Choroid plexus epithelial cell (primary cell): ENCODE measurements at places on chromosomes 2 and 18.

DNA sequence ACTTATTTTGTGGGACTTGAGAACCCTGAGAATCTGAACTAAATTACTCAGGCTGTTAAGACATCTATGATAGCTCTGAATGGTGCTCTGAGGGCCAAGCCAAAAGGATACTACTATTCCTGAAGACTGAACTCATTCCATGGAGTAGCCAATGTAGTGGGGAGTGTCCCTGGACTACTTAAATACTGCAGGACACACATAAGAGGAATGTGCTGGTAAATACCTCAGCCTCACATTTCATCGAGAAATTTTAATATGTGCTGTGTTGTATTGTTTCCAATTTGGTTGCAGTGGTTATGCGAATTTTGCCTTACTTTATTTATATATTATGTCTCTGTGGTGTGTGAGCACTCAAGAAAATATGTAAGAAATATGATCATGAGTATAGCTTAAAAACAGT lies 264.4 kb upstream of the FIGN start:
- DNase-seq, result peak; percentile 31

- no peak for DNase-seq
Measured at GRCh38 chr2:40049781-40050180, 270.7 kb upstream of the THUMPD2 start.

- peak; percentile 63 for DNase-seq
Measured at GRCh38 chr2:168482269-168482668, 26.2 kb downstream of the CERS6 start.

GRCh38 chr2:207694811-207695281 lies 16.6 kb upstream of the CCNYL1 start:
- peak; percentile 49 for DNase-seq

DNA sequence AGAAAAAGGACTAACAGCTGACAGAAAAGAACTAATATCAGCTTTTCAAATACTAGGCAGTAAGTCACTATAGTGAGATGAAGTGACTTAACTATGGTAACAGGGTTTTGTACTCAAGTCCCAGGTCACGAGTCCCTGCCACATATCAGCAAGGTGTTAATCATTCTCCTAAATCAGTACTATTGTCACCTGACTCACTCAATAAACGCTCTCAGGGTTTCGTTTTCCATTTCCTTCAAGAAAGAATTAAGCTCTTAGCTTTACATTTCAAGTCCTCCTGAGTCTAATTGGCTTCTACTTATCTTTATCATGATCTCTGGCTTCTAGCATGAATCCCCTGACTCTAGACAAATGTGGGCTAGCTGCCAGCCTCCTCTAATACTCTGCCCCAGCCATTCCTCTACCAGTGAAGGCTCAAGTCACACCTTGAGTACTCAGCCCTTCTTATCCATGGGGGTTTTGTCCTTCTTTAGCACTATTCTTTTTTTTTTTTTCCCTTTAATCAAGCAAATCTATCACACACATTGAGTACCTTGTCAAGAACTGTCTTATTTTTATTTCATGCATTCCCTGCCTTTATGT lies 20.0 kb downstream of the BUB1 start:
- no peak for DNase-seq

- no peak for DNase-seq
Measured at GRCh38 chr2:109472974-109473373, 140.8 kb downstream of the SEPTIN10 start.

GRCh38 chr2:9692456-9693195 lies 61.8 kb upstream of the YWHAQ start:
- no peak for DNase-seq

DNA sequence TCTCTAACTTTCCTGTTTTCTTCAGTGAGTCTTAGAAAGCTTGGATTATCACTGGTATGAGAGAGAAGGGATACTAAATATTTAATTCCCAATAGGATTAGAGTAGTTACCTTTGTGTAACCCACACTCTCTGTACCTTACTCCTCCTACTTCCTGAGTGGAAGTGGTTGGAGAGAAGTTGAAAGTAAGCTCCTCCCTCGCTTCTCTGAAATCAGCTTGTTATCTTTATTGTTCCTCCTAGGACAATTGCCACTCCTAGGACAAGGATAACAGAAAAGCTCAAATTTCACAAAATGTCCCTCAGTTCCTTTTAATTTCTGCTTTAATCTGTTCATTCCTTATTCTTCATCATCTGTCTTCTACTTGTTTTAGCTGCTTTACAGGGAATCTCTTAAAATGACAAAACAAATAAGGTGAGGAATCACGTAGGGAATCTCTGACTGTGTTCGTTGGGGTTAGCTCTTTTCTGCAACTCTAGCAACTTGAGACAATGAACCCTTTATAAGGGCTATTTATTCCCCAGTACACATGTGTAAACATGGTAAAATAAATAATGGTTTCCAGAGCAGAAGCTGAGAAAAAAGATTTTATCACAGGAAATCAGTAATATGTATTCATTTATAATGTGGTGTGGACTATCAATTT lies 8.6 kb downstream of the ITPRID2 start:
- DNase-seq, result no peak

DNA sequence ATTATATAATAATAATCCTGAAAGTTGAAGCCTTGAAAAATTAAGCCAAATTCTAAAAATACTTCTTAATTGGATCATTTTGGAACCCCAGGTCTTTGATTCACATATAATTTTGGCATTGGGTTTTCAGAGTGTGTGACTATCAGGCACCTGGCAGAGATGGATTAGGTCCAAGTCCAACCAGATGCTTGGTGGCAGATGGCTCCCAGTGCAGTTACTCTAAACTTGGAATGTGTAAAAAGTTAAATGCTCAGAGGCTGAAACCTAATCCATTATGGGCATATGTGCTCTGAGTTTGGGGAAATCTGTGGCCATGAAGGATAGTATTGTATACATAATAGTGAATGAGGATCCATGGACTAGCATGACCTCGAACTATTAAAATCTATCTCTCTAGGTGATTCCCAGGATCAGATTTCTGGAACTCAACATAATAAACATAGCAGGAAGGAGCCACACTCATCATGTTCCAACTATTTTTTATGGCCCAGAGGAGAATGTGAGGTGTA lies 333.0 kb downstream of the RPRM start:
- DNase-seq, result no peak

DNA sequence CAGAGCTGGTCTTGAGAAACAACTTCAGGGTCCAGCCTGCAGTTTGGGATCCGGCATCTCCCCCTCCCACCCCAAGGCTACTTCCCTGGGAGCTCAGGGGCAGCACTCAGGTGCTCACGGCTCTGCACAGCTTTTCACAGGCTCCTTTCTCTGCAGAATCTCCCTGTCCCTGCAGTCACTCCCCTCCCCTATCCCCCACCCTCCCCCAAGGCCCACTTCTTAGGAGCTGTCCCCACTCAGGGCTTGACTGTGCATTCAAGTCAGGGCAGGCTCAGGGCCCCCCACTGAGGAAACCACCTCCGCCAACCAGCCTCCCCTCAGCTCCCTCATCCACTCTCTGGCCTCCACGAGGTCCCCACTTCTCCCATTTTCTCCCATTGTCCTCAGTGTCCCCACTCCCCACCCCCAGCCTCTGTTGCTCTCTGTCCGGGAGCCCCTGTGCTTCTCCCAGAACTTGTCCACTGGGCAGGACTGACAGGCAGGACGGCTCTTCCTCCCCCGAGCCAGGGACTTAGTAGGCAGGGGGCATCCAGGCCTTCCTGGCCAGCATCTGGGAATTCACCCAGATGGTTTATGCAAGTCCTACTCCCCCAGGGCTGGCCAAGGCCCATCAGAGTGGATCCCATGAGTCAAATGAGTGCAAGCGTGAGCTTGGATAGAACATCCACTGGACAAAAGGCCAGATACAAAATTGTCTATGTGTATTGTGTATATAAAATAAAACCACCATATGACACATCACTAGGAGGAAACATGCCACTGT lies 7.6 kb downstream of the NMUR1 start:
- peak; percentile 45 for DNase-seq

DNA sequence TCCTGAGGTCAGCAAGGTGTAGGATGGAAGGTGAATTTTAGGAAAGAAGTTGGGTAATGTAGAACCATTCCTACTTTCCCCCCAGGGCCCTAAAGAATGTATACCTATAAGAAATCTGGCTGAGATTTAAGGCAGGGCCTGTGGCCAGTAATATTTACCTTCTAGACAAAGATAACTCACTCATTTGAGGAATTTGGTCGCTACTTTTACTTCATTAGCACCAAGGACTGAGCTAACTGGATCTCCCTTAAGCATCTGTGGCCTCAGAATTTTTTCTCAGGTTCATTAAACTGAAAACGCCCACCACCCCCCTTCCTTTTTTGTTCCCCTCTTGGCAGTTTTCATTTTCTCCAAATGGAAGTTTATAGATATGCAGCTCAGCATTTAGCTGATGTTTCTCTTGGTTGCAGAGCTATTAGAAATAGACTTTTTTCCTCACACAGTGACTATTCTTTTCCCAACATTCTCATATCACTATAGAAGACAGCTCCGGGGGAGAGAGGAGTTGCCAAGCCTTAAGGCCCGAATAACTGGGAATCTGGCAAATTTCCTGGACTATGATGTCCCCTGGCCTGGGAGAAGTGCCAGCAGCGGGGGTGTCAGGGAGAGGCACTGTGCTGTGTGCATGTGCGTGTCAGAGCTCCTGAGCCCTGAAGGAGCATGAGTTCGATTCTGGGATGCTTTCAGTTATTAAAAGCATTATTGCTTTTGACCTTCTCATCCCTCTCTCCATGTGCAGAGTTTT lies 310.9 kb downstream of the PRKCE start:
- DNase-seq, result peak; percentile 25

GRCh38 chr18:69838620-69839411 lies 108.9 kb downstream of the CD226 start:
- DNase-seq, result no peak

DNA sequence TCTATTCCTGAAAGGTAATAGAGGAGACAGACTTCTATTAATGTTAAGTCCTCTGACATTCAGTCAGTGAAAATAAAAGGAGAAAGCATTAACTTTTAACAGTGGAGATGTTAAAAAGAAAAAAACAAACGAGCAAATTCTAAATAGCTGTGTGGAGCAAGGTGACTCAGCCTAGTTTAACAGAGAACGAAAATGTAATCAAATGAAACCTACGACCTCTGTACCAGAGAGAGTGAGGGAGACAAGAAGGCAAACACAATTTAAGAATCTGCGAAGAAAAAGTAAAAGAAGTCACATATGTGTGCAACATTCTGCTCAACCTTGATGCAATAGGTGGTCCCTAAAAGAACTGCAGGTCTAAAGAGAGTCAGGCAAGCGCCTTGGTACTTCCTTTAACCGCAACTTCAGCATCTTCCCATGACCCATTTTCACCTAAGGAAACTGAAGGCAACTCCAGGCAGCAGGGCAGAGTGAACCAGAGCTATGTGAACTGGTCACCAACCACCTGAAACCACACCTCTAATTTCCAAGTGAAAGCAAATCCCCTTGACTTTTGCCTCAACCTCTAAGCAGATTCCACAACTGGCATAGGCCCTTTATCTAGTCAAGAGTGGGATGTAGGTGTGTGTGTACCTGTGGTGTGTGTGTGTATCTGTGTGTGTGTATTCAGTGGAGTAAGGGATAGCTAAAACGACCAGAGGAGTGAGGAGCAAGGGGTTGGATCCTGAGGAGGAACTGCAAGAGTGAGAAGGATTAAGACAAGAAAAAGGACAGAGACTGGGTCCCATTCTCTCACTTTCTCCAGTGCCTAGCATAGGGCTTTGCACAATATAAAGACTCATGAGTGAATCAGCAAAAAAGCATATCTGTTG lies 43.0 kb downstream of the FIGN start:
- DNase-seq, result peak; percentile 61

DNA sequence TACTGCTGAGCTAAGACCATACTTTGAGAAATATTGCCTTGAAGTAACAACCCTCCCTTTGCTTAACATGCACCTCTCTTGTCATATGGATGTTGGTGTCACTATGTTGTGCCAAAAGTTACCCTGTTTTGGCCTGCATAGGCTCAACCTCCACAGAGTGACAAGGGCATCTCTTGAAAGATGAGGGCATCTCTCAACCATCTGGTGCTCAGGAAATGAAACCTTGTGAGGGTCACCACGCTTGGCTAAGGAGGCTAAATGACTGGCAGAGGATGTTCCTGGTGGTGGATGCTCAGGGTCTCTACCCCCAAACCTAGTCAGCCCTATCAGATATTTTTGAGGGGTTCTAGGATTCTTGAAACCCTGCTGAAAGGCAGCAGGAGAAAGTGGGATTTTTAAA lies 2.3 kb downstream of the LHCGR start:
- DNase-seq, result no peak

- DNase-seq, result no peak
Measured at GRCh38 chr2:119220720-119221301, 2.8 kb upstream of the STEAP3 start.

DNA sequence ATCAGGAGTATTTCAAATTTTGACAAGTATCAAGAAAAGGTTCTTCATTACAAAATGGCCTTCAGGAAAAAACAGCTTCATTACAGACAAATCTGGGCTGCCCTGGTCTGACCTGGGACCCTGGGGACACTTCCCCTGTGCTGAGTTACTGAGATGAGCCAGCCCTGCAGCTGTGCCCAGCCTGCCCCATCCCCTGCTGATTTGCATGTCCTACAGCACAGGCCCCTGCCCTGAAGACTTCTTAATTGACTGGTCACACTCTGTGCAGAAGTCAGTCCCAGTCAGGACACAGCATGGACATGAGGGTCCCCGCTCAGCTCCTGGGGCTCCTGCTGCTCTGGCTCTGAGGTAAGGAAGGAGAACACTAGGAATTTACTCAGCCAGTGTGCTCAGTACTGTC lies 235.1 kb downstream of the ANKRD36B start:
- DNase-seq, result no peak

DNA sequence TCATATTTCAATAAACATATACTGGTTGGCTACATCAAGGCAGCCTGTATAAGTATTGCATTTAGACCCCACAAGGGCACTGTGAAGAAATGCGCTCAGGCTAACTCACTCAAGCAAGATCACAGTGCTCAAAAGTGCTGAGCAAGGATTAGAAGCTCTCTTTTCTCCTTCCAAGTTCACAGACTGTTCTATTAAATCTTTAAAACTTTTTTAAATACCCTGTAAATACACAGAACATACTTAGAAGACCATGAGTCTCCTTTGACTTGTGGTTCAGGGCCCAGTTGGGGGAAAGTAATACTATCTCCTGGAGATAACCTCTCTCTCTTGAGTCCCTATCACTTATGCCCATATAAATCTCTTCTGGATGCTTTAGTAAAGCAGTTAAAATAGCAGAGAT lies 152.9 kb downstream of the SP3 start:
- no peak for DNase-seq

DNA sequence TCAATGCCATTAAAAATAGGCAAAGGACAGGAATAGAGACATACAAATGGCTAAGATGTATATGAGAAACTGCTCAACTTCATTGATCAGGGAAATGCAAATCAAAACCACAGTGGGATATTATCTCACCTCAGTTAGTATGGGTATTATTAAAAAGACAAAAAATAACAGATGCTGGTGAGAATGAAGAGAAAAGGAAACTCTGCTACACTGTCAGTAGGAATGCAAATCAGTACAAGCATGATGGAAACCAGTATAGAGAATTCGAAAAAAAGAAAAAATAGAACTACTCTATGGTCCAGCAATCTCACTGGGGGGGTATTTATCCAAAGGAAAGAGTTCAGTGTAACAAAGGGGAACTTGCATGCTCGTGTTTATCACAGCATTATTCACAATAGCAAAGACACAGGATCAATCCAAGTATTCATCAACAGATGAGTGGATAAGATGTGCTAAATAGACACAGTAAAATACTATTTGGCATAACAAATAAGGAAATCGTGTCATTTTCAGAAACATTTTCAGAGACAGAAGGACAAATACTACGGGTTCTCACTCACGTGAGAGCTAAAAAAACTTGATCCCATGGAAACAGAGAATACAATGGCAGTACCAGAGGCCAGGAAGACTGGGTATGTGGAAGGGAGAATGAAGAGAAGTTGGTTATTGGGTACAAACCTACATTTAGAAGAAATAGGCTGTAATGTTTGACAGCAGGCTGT lies 60.6 kb downstream of the CCDC74A start:
- no peak for DNase-seq
